ENCODE measurements at places on chromosomes 5 and 9. TPM values are rescaled to one million over a fixed set of nuclear protein-coding genes. Genes with fewer than 3 reads are reported as not detected.
A peak's percentile ranks its signal among the peaks of the same experiment; 100 is the strongest.

GRCh38 chr5:119383008-119383407 is 27.2 kb downstream of the TNFAIP8 start:
- DNase-seq = no peak

- DNase-seq = peak; percentile 42
Measured at GRCh38 chr5:65926893-65927292, 518 bp downstream of the ERBIN start.

DNA sequence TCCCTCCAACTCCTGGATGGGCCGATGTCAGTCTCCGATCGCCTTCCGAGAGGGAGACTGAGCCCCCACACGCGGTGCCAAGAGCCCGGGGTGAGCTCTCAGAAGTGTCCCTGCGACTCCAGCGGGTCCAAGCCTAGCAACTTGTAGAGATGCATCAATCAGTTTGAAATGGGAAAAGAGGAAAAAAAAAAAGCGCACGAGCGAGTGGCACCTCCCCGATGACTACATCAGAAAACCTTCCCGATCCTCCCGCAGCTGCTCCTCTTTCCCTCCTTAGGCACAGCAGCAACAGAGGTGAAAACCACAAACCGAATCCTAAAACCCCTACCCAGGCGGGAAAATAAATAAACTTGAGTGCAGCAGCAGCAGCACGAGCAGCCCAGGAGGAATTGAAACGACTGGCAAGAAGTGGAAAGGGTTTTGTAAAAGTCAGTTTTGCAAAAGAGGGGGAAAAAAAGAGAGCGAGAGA is 1.0 kb upstream of the EFNA5 start:
- no peak for DNase-seq

DNA sequence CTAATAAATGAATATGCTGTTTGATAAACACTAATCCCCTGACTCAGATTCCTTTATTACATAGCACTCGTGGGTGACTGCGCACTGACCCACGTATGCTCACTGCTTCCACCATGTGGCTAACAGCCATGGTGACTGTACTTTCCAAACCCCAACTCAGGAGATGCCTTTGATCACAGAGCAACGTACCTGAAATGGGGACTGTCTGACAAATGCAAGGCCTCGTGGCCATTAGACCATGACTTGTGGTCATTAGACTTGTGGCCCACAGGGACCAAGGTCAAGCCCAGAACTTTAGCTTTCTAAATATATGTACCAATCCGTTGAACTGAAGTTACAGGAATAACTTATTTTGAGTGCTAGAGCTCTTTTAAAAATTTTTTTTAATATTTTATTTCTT is 46.6 kb downstream of the CYFIP2 start:
- DNase-seq = peak; percentile 86

DNA sequence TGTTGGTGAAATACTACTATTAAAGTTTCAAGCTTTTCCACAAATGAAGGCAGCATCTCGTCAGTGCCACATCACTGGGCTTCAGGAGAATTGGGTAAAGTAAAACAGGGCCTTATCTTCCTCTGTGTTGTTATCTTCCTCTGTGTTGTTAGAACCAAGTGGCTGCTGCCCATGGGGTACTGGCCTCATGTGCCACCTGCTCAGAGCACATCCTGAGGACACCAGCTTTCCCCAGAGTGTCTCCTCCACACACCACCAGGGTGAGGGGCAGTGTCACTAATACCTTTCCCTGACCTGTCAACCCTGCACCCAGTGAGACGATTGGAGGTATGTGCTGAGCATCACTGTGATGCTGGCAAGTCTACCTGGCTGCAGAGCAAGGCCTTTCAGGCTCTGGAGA is 499.9 kb downstream of the SEMA5A start:
- no peak for DNase-seq

- no peak for DNase-seq
Measured at GRCh38 chr9:127897193-127897692, 2.2 kb downstream of the ST6GALNAC6 start.

- DNase-seq = no peak
Measured at GRCh38 chr5:73654819-73655318, 28.9 kb downstream of the ARHGEF28 start.

PROB1 gene
- 1.2 TPM for total RNA-seq

NR4A3 gene
- 84.1 TPM for total RNA-seq

PKN3 gene
- total RNA-seq = 2.6 TPM

All from CD4-positive, CD25-positive, alpha-beta regulatory T cell (primary cell).